ENCODE measurements at places on chromosomes 12 and 14. TPM values are rescaled to one million over a fixed set of nuclear protein-coding genes. Genes with fewer than 3 reads are reported as not detected.

DNA sequence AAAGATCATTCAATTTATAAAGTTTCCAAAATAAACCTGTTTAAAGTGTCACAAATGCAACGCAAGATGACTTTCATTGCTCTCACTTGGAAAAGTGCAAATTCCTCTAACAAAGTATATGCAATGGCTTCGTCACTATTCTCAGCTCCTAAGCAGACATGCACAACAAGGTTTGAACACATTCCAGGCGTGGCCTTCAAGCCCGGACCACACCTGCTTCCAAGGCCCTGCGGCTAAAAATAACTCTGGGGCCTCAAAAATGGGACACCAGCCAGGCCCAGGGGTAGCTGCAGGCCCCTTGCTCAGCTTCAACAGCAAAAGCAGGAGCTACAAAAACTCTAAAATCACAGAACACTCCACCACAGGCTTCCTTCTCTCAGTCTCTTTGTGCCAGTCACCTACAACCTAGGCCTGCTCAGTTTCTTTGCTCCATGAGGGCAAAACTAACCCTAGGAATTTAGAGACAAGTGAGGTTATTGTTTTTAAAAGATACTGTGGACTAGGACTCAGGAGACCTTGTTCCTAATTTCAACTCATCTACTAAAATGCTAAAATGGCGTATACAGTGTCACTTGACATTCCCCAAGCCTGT lies 29.3 kb downstream of the DUSP16 start:
- DNase-seq, result peak; percentile 84

DNA sequence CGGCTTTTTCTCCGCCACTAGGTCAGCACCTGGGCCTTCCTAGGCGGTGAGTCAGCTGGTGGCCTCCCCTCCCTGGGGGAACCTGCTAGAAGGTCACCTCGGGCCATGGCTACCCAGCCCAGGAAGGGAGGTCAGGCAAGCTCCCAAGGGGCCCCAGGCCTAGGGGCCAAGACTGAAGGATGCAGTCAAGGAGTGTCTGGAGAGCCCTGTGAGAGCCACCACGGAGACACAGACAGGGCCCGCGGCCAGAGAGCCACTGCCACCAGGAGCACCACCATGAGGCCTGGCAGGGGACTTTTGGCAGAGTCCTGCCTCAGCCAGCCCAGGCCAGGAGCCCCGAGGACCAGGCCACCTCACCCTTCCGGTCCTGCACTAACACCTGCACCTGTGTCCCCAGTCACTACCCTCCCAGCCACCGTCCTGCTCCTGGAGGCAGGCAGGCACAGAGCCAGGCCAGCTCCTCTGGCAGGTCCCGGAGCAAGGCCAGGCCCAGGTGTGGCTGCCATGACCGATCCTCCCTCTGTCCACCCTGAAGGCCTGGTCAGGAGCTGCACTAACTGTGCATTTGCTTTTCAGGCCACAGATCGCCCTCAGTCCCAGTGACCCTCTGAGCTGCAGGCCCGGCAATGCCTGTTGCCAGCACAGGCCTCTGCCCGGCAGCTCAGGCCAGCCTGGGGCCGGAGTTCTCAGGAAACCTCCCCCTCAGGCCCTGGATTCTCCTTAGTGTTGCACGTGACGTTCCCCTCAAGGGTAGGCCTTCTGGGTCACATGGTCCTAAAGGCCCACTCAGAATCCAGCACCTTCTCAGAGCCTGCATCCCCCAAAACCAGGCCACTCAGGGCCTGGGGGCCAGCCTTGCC lies 6.9 kb downstream of the PHETA1 start:
- DNase-seq, result peak; percentile 69

GRCh38 chr14:60160422-60160821 lies 4.8 kb downstream of the DHRS7 start:
- no peak for DNase-seq

DNA sequence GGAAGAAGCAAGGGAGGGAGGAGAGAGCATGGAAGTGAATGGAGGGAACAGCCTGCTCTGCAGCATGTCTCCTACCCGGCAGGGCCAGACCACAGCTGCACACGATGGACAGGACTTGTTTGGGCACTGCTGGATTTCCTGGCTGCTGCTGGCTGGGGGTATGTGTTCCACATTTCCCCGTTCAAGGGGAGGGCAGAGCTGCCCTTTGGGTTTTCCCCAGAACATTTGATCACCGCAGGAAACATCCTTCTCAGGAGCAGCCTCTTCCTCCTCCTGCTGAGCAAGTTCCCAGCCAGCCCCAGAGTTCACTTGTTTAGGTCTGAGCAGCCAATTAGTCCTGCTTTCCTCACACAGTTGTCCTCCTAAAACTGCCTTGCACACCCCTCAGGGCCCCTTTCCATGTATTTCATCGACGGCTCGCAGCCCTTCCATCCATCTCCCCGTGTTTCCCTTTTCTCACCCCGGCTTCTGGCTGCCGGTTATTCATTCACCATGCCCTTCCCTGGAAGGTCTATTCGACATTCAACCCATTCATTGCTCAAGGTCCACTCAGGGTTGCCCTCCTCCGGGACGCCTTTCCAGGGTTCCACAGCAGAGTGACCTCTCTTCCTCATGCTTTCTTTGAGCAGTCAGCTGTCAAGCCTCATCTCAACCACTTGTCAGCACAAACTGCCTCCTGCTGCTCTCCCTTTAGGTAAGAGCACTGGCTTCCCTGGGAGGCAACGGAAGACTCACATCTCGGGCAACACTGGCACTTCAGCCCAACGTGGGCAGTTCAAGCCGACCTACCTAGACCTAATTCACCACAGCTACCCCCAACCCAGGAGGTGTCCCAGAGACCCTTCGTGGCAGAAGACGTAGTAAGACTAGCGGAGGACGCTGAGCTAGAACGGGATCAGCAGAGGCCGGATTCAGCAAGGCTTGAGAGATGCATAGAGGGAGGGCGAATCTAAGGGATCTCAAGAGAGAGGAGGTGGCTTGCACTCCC lies 20.1 kb upstream of the ANO2 start:
- no peak for DNase-seq

DNA sequence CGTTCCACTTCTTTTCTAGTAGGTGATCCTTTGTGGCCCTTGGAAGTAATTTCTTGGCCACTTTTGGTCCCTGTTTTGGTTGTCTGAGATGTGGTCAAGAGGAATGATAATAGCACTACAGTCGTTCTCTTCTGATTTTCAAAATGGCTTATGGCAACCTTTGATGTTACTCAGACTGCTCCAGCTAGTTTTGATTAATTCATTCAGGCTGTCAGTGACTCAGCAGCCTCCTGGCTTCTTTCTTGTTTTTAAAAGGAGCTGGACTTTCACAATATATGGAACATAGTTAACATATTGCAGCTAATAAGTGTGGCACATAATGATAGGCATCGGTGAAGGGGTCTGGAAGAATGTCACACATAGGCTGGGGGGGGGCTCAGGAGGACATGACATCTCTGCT lies 47.3 kb downstream of the WDR20 start:
- peak; percentile 63 for DNase-seq

DNA sequence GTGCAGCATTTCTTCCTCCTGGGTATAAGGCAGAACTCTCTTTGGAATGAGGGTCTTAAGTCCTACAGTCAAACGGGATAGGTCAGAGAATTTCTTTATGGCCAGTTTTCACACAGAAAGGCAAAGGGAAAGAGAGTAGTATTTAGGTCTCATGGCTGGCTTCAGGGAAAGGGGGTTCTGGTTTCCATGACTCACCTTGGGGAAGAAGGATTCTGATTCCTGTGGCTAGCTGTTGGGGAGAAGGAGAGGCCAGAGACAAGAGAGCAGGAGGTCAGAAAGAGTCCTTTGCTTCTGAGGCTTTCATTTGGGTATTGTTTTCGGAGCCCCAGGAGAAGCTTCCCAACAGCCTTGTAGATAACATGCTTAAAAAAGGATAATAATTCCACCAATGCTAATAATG lies 332.5 kb downstream of the NPAS3 start:
- DNase-seq, result no peak

DNA sequence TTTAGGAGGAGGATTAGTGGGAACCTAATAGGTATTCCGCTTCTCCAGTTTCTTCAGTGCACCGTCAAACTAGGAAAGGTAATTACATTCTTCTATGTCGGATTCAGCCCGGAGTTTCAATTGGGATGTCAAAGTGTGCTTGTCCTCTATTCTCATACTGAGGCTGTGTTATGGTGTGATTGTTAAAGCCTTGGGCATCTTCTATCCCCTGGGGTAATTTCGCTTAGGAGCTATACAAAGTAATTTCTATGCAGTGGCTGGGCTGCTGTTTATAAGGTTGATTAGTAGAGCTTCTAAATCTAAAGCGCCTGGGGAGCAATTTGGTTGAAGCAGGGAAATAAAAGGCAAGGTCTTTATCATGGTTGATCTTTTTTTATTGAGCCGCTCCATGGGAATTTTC lies 399.6 kb downstream of the ZFP36L1 start:
- no peak for DNase-seq

DNA sequence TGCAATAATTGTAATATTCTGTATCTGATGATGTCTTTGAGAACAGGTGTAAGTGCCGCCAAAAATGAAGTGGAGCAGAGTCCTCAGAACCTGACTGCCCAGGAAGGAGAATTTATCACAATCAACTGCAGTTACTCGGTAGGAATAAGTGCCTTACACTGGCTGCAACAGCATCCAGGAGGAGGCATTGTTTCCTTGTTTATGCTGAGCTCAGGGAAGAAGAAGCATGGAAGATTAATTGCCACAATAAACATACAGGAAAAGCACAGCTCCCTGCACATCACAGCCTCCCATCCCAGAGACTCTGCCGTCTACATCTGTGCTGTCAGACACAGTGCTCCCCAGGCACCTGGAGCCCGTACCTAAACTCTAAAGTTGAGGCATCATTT lies 268.7 kb downstream of the DAD1 start:
- DNase-seq, result no peak

- no peak for DNase-seq
Measured at GRCh38 chr14:79274641-79275291, 936.5 kb downstream of the DIO2 start.

DNA sequence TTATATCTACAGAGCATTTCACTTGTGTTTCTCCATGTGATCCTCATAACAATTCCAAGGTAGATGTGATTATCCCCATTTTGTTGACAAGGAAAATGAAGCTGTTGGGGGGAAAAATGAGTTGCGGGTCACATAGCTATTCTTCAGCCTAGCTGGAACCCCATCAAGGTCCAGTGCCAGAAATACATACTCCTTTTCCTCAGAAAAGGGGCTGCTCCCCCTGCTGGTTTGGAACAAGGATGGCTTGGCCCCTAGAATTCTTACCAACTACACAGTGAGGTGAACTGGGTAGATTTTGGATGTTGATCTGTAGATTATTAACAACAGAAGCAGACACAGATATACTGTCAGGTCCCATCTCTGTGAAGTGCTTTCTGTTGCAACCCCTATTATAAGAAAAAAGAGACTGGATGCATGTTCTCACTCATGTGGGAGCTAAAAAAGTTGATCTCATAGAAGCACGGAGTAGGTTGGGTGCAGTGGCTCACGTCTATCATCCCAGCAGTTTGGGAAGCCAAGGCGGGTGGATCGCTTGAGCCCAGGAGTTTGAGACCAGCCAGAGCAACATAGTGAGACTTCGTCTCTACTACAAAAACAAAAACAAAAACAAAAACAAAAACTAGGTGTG lies 8.9 kb downstream of the IKZF4 start:
- peak; percentile 62 for DNase-seq

GRCh38 chr12:42129595-42130204 lies 15.0 kb downstream of the GXYLT1 start:
- DNase-seq, result peak; percentile 54

GRCh38 chr12:42118136-42118879 lies 26.4 kb downstream of the GXYLT1 start:
- no peak for DNase-seq

The INSM2 gene
- total RNA-seq, result 3.7 TPM

The KRT72 gene
- total RNA-seq, result 0.14 TPM

The PNP gene
- total RNA-seq, result 10.5 TPM

The ACVRL1 gene
- 117 TPM for total RNA-seq

The LRRC10 gene
- not detected for total RNA-seq

The CHGA gene
- 1,182 TPM for total RNA-seq

The CEBPE gene
- total RNA-seq, result not detected

The CLEC6A gene
- total RNA-seq, result not detected

The ZFHX2 gene
- total RNA-seq, result 3.9 TPM

All from adrenal gland (tissue), 19 donors.